Lung microvascular endothelial cell (primary cell): ENCODE measurements at places on chromosomes 7 and 10.

DNA sequence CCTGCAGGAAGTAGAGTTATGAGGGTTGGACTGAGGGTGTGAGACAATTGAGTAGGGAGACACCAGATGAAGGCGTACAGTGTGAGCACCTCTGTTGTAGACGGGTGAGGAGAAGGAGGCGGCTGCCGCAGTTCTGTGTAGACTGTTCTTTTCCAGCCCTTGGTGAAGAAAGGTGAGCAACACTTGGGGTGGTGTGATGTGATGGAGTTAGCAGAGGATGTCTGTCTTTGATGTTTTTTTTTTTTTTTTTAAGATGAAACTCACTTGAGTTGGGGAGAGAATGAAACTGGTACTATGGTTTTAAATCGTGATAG lies 42.8 kb upstream of the RNF216 start:
- DNase-seq: no peak

- no peak for DNase-seq
These were observed 245.0 kb downstream of the FOXP2 start for GRCh38 chr7:114659409-114660125.

DNA sequence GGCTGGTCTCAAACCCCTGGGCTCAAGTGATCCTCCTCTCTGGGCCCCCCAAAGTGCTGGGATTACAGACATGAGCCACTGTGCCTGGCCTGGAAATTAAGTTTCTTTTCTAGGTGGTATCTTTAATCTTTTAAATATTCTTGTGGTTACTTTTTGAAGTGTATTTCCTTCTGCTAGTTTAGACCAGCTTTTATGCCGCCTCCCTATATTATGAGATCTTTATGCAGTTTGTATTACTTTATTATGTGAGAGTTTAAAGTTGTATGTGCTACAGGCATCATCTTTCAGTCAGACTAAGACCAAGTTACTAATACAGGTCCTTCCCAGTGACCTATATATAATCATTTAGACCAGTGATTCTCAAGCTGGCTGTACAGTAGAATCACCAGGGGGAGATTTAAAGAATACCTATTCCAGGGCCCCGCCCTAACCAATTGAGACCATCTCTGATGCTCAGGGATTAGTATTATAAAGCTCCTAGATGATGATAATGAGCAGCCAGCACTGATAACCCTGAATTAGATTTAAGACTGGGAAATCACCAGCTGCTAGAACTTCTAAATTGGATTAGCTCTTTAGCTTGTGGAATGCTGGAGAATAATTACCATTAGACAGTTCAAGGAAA lies 11.3 kb downstream of the INPP5F start:
- no peak for DNase-seq

DNA sequence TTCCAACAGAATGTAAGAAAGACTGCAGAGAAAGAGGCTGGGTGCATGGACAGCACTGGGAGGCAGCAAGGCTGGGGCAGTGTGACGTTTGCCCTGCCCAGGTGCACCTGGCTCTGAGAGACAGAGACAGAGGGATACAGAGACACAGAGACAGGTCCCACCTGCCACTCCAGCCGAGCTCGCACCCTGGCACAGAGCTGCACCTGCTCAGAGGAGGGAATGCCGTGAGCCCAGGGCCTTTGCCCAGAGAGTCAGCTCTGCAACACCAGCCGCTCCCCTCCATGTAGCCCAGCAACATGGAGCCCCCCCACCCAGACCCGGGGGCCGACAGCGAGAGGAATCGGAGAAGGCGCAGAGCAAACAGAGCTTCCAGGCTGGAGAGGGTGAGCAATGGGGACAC lies 35.3 kb upstream of the PROSER2 start:
- no peak for DNase-seq

GRCh38 chr7:69599286-69599954 lies 1.1 kb downstream of the AUTS2 start:
- DNase-seq: no peak

GRCh38 chr10:112490545-112490944 lies 43.5 kb downstream of the VTI1A start:
- DNase-seq: peak; percentile 9

- DNase-seq: no peak
These were observed 102.8 kb downstream of the TACC2 start for GRCh38 chr10:122091722-122092121.

DNA sequence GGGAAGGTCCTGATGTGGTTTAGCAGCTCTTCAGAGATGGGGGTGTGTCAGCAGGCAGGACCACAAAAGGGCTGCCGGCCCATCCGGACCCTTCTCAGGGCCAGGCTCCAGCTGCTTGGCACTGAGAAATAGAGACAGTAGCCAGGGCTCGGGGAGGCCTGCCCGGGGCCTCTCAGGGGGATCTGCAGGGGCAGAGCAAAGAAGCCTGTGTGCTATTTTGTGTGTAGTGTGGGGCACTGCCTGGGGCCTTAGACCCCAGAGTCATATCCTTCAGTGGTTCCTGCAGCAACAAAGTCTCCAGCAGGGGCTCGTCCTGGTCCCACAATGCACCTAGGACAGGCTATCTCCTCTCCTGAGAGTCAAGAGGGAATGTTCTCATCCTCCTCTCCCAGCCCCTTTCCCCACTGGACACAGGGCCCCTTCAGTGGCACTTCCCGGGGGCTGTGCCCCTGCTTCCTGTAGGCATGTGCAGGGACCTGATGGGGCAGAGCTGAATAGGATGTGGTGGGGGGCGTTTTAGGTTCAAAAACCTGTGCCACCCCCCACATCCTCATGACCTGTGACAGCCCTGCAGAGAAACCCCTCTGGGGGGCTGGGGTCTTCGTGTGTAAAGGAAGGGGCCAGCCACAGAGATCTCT lies 159.5 kb upstream of the RHEB start:
- no peak for DNase-seq

DNA sequence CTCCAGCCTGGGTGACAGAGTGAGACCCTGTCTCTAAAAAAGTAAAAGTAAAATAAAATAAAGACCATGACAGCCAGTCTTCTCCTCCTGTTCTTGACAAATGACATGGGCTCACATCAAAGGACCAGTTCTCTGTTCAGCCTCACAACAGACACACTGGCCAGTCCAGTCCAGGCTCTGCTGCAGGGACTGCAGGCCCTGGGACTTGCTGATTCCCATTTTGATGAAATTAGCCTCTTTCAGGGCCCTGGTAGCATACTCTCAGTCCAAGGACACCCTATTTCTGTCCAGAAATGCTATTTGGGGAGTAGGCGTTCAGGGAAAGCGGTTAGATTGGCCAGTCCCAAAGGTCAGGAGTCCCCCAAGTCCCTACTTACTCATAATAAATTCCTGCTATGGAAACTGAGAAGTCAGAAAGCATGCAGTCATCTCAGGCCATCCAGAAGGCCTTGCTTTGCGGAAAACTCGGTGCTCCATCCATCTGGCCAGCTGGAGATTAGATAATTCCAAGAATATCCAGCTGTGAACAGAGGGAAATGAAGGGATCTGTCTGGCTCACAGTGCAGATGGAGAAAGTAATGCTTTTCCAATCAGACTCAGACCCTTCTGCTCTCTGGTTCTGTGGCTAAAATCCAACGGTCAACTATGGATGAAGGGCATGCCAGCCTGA lies 74.4 kb downstream of the RAB11FIP2 start:
- DNase-seq: no peak

DNA sequence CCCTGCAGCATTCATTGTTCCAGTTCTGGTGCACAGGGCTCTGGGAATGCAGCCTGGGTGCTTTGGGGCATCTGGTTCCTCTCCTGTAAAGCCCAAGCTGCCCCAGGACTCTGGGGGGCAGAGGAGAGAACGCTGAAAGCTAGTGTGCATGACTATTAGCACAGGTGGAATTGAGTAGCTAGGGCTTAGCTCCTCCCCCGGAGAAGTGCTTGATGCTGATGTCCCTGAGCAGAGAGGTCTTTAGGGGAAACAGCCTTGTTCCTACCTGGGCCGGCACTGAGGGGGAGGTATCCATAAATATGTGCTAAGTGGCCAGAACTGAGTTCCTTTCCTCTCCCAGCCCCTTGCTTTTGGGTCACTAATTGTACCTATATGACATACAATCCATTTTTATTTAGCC lies 3.9 kb downstream of the ADCY1 start:
- no peak for DNase-seq

GRCh38 chr7:46830-47140 lies 145.6 kb upstream of the FAM20C start:
- DNase-seq: no peak

DNA sequence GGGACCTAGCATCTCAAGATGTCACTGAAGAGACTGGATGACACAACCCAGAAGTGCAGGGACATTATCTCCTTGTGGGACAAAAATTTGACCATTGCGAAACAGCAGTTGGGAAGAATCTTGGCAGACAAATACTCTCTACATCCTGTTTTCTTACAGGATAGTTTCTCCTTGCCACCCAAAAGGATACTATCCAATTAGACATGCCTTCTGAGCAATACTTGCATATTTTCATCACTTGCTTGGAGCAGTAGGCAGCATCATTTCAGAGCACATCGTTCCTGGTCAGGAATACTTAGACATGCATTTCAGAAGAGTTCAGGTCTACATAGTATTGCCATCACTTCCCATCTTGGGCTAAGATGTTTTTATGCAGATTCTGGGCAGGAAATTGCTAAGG lies 56.8 kb downstream of the FAS start:
- DNase-seq: no peak

DNA sequence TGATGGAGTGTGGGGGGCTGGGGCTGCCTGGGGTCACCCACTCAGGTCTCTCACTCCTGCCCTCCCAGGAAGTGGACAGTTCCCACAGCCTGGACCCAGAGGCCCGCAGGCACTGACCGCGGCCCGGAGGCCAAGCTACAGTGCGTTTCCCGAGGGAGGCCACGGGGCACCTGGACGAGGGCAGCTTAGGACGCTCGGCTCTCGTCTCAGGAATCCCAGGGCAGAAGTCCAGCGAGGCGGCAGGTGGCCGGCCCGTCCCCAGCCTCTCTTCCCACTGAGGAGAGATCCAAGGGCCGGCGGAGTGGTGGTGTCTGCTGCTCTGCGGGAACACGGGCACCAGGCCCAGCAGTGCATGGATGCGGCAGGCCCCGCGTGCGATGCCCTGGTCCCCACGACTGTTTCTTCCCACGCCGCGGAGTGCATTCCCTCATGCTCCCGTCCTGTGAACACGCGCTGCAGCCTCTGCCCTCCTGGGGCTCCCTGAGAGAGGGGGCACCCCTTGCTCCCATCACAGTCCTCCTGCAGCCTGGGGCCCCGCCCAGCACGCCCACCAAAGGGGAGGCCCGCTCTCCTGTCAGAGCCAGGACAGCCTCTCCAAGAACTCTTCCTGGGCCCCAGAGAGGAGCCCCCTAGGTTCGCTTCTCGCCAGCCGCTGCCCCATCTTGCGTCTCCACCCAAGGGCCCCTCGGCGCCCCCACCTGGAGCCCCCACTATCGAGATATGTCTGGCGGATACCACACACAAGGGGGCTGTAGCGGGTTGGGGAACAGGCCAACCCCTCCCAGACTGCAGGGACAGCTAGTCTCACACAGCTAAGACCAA lies 24.3 kb upstream of the GPR146 start:
- DNase-seq: no peak

GRCh38 chr7:27300421-27300820 lies 57.8 kb downstream of the EVX1 start:
- no peak for DNase-seq

GRCh38 chr7:73521636-73522104 lies 423 bp downstream of the BAZ1B start:
- DNase-seq: peak; percentile 49

DNA sequence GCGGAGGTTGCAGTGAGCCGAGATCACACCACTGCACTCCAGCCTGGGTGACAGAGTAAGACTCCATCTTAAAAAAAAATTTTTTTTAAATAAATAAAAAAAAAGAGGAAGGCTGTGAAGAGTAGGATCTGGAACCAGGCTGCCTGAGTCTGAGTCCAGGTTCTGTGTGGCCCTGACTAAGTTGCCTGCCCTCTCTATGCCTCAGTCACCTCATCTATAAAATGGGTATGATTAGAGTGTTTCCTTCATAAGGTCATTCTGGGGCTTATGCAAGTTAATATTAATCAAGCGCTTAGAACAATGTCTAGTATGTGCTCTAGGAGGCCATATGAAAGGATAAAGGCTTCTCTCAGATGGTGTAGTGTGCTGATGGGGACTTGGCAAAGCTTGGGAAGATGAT lies 12.3 kb downstream of the COL26A1 start:
- no peak for DNase-seq
